ENCODE measurements at places on chromosomes 12 and 14.

DNA sequence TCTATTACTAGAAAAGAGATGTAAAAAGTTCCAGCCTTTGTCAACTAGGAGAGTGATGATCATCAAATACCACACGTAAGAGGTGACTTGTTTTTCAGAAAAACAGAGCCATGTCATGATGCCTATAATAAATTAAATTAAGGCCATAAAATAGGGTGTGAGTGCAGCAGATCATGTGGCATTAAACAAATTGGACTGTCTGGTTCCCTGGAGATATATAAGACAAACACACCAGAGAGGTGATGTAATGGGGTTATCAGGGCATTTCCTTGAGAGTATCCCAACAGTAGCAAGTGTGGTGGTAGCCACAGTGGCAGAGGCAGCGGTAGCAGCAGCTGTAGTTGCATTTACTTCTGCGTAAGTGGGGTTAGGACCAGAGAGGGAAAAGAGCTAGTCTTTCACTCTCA lies 14.6 kb upstream of the GALNT6 start:
- no peak for DNase-seq

DNA sequence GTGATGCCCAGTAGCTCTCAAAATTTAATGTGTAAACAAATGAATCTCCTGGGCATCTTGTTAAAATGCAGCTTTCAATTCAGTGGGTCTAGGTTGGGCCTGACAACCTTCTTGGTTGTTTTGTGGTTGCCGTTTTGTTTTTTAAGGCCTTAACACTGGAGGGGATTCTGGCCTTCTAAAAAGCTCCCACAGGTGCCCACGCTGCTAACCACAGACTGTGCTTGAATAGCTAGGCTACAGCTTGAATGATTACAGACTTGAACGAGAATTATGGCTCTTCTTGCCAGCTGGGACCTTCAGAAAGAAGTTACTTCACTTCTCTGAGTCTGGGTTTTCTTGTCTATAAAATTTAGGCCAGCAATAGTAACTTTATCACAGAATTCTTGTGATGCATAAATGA lies 1.3 kb upstream of the FLVCR2 start:
- no peak for DNase-seq

GRCh38 chr12:3222979-3223378 lies 145.8 kb downstream of the TSPAN9 start:
- DNase-seq: no peak

GRCh38 chr14:99899578-99900178 lies 106.5 kb downstream of the EML1 start:
- DNase-seq: no peak

DNA sequence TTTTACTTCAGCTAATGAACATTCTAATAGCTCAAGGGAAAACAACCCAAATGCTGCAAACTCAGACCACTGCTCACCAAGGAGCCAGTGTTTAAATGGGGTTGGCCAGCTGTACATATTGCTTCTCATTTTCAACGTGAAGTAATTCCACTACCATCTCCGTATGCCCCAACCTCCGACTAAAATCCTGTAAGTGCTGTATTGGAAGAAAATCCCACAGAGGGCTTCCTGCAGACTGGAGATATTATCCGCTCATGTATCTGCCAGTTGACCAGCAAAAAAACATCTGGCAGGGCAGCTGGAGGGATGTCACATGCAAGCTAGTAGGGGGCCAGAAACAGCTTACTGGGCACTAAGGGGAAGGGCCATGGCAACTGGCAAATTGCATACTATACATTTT lies 485.0 kb downstream of the SNAPC1 start:
- DNase-seq: no peak
